T-helper 1 cell (primary cell): ENCODE measurements at places on chromosomes 12 and 14.

DNA sequence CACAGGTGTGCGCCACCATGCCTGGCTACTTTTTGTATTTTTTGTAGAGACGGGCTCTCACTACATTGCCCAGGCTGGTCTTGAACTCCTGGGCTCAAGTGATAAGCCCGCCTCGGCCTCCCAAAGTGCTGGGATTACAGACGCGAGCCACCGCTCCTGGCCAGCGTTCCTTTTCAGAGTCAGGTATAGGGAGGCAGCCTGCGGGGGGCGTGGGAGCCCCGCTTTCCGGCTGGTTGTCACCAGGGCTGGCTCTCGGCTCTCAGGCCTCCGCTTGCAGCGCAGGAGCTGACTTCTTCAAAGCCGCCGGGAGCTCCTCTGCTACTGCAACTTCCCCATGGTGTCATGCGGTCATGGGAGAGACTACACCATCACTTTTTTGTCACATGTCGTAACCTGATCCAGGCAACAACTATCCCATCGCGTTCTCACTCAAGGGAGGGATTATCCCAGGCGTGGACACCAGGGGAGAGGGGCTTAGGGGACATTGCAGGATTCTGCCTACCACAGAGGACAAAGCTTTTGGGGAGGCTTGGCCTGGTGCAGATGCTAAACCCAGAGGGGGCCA is 129.4 kb downstream of the SCARB1 start:
- no peak for DNase-seq

- no peak for DNase-seq
These were observed 15.0 kb upstream of the AMIGO2 start for GRCh38 chr12:47094804-47095203.

DNA sequence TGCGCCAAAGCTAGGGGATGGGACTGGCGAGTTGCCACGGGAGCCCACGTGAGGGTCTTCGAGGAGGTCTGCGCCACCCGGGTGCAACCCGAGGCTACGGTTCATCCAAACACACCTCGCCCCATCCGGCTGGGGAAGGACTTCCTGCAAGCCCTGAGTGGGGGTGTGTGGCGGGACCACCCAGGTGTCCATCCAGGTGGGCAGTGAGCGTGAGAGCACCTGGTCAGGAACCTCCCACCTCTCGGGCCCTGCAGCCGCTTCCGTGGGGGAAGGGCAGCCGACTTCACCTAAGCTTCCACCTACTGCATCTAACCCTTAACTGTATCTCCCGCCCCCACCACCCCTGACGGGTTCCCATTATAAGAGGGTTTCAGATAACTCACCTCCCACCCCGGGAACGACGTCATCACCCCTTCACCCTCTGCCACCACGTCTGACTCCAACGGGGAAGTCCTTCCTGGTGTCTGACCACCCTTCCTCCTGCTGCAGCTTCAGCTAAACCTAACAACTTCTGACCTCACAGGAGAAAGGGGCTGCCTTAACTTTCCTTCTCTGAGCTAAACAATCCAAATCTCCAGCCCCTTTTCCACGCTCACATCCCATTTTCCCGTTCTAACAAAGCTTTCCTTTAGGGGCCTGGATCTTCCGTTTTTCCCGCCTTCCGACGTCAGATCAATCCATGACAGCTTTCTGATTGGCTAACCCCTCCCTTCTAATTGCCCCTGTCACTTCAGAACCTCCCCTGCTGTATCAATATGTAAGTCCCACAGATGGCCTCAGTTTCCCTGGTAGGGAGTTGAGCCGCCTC is 27.4 kb upstream of the SMUG1 start:
- DNase-seq: peak; percentile 58

DNA sequence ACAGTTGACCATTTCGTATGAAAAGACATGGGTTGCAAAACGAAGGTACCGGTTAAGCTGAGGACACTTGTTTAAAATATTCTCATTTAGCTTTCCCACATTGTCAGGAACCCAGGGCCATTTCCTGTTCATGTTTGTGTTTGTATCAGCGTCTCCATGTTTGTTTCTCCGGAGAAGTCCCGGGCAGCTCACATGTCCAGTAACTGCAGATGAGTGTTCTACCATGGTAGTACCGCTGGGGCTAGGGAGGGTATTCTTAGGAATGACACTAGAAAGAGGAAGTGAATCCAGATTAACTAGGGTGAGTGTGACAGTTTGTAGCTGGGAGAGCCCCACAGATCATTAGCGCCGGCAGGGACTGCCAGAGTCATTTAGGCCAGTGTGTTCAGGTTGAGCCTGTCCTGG is 50.0 kb upstream of the EVL start:
- DNase-seq: no peak

DNA sequence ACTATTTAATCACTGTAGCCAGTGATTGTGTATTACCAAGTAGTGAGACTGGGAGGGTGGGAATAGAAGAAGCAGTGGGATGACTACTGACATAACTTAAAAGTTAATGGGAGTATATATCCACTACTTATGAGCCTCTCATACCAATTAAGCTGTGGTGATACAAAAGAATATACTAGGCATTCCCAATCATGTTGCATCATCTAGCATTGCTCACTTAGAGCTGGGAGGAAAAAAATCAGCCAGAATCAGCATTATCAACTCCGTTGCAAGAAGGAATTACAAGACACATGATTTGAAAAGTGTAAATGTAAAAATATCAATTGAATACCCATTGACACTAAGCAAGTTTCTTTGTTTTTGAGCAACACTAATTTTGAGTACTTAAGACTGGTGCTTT is 745 bp upstream of the PPP1R36 start:
- DNase-seq: no peak

GRCh38 chr12:103827911-103828391 is 13.1 kb downstream of the NT5DC3 start:
- no peak for DNase-seq

- DNase-seq: no peak
These were observed 21.4 kb downstream of the BCL2L14 start for GRCh38 chr12:12091977-12092663.

GRCh38 chr12:54750-55535 is 11.6 kb upstream of the IQSEC3 start:
- DNase-seq: no peak

DNA sequence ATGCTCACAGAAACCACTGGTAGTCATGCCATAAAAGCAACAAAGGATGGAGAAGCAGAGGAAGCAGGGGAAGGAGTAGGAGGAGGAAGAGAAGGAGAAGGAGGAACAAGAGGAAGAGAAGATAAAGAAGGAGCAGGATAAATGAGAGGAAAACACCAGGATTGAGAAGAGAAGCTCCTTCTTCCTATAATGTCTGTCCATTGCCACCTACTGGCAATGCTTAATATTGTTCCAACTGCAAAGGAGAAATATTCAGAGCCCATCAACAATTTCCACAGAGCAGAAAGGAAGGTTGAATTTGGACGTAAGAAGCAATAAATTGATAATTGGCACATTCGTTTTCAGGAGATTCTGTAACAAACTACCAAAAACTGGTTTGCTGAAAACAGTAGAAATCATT is 898.4 kb downstream of the SLC16A7 start:
- DNase-seq: no peak

GRCh38 chr14:97442363-97442762 is 645.2 kb downstream of the VRK1 start:
- no peak for DNase-seq

DNA sequence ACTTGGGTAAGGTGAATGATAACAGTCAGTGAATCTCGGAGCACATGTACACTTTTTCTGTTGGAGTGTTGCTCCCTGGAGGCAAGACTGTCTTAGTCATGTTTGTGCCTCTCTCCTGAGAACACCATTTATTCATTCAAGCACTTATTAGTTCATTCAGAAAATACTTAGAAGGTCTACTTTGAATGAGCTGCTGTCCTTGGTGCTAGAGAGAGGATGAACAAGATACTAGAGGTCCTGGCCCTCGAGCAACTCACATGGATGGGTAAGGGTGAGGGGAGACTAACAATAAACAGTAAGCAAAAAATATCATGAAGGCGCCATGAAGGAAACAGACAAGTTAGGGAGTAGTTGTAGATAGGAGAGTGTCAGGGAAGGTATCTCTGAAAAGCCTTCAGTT is 17.1 kb upstream of the SAMD4A start:
- no peak for DNase-seq

GRCh38 chr12:129372876-129373275 is 519.6 kb downstream of the GLT1D1 start:
- DNase-seq: no peak

DNA sequence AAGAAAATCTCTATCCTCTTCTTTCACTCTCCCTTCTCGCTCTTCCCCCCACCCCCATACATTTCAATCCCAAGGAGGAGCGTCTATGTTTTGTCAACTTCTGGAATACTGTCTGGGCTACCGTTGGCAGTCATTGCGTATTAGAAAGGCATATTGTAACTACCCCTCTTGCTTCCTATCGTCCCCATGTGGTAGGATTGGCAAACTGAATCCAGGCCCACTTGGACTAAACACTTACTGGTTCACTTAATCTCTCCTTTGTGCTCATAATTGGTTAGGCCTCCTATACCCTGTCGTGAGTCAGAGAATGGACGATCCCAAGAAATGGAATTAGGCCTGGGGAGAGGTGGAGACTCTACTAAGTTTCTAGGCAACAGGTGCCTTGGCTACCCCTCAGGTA is 68.8 kb upstream of the SLC8A3 start:
- DNase-seq: peak; percentile 8
